Activated CD8-positive, alpha-beta T cell treated with anti-CD3 and anti-CD28 coated beads for 36 hours (primary cell): ENCODE measurements at places on chromosomes 4 and X. TPM values are rescaled to one million over a fixed set of nuclear protein-coding genes. Genes with fewer than 3 reads are reported as not detected.
A peak's percentile ranks its signal among the peaks of the same experiment; 100 is the strongest.

DNA sequence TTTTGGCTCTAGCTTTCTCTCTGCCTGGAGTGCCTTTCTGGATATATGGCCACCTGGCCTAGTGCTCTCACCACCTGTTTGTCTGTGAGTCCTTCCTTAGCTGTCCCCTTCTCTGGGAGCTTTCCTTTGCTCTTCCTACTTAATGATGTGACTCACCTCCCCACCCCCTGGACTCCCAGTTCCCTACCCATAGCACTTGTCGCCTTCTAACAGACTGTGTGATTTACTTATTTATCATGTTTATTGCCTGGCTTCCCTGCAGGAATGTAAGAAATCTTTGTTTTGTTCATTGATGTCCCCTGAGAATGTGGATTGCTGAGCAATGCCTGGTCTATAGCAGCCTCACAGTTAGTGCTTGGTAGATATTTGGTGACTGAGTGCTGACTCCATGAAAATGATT, 18.9 kb downstream of the ADD1 start:
- DNase-seq, result no peak

DNA sequence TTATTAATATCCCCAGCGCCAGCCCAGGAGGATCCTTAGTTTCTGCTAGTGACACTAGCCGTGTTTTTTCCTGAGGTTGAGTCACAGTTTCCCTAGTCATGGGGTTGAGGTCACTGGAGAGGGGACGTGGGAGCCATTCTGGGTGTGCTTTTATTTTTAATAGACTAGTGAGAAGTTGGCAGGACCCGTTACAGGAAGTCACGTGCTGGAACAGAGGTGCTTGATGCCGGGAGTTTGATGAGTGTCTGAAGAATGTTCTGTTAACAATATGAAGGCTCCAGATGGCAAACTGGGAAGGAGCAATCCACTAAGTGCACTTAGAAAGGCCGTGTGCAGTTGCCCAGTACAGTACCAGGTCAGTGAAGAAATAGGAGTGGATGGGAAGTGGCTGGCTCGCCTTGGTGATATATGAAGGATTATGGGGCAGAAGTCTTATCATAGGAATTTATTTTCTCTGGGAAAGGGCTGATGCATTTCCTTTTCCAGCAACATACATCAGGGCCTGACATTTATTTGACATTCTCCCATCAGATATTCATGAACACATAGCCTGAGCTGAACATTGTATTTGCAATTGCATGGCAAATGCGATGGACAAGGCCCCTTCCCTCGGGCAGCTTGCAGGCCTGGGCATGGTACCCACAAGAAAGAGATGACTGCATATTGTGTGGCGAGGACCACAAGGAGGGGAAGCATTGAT, 291.8 kb downstream of the FBXW7 start:
- peak; percentile 19 for DNase-seq

GRCh38 chr4:92014067-92014466, 289.7 kb upstream of the GRID2 start:
- DNase-seq, result no peak

DNA sequence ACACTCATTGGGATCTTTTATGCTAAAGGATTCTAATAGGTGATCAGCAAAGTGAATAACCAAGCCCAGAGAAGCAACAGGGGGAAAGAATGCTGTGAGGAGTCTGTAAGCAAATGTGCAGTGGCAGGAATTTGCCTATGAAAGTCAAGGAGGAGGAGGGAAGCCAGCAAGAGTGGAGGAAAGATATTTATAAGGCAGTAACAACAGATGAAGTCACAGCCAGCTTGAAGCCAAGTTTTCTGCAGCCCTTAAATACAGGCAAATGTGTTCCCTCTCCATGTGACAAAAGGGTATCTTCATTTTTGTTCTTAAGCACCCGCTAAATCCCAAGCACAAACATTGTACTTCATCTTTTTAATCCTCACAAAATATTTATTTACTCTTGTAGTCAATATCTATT, 275.0 kb upstream of the CLNK start:
- DNase-seq, result no peak

- no peak for DNase-seq
Measured at GRCh38 chr4:82753238-82753637, 45.4 kb downstream of the SCD5 start.

DNA sequence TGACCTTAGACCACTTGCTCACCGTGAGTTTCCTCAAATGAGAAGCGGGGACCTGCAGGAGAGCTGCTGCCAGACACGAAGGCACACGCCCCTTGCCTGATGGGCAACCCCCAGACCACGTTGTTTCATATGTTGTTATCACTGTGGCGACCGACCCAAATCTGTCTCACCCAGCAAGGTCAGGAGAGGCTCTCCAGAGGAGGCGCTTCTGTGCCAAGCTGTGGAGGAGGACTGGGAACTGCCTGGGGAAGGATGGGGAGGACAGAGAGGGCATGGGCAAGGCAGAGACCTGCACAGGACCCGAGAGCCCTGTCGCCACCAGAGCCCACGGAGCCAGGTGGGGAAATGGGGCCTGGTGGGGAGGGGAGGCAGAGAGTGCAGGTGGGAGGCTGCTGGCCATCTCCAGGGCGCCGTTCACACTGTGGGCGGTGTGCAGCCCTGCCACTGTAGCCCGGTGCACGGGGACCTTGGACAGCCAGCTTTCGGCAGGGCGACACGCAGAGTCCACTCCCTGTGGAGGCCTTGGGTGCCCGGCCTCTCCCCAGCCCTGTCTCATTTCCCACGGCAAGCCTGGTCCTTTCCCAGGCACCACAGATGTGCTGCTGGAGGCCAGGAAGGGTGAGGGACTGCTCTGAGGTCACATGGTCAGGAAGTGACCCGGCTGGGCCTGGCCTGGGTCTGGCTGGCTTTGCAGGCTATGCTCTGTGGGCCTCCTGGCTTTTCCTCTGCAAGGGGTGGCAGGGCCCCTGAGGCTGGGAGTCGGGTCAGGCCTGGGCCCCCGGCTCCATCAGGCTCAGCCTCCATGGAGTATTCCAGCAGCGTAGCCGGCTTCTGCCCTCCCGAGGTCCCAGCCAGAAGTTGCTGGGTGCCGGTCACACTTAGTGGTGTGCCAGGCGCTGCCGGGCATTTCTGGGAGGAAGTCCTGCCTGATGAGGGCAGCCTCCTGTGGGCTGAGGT, 3.2 kb downstream of the HTRA3 start:
- no peak for DNase-seq

DNA sequence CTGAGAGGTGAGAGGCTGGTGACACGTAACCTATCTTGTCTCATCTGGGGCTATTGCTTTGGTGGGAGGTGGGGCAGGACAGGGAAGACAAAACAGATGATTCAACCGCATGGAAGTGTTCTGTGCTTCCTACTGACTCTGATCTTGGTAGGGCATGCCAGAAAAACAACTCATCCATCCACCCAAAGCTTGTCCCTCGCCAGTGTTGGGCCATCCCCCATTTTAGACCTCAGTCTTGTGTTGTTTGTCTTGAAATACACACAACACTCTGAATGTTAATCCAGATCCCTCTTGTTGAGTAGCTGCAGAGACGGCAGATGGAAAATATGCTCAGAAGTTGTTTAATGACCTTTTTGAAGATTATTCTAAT, 377 bp downstream of the CHRNA9 start:
- DNase-seq, result no peak

GRCh38 chr4:80420638-80421037, 85.1 kb downstream of the CFAP299 start:
- DNase-seq, result no peak

- DNase-seq, result no peak
Measured at GRCh38 chrX:22760513-22761057, 239.2 kb upstream of the DDX53 start.

- DNase-seq, result no peak
Measured at GRCh38 chr4:124515591-124515990, 196.9 kb downstream of the ANKRD50 start.

DNA sequence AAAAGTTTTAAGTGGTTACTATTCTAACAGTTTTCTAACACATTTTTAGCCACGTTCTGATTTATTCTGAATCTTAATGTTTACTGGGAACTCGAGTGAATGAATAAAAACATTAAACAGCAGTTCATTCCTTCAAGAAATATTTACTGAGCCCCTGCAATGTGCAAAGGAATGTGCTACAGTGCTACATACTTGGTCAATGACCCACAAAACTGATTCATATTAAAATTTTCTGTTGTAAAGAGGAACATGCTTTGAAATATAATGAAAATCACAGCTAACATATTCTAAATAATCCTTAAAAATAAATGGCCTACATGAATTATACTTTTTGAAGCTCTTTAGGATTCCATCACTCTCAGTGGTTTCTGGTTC, 78.7 kb downstream of the ARAP2 start:
- DNase-seq, result no peak

DNA sequence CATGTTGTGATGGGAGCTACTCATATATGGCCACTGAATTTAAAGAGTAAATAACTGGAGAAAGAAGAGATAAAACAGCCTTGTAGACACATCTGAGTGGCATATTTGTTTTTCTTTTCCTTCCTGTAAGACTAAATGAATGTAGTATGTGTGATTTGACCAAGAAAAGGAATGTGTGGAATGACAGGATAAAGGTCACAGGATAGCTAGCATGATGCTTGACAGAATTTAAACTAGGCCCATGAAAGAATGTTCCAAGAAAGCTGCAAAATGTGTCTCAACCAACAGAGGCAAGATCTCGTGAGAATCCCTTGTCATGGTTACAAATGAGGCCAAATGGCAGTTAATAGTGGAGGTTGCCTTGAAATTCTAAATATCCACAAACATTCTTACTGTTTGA, 137.0 kb downstream of the KCNIP4 start:
- no peak for DNase-seq

DNA sequence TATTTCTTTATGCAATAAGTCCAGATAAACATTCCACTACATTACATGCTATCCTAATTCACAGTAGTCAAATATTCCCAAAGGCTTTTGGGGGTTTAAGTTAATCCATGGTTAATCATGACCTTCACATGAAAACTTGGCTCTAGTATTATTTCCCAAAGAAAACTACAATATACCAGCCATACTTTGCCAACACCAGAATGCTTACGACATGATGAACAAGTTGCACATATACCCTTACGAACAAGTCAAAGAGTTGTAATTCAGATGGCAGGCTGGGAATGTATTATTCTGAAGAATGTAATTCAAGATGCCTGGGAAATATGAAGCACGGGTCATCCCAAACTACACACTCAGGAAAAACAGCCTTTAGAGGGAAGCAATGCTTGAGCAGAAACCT, 499.6 kb downstream of the PPARGC1A start:
- no peak for DNase-seq

DNA sequence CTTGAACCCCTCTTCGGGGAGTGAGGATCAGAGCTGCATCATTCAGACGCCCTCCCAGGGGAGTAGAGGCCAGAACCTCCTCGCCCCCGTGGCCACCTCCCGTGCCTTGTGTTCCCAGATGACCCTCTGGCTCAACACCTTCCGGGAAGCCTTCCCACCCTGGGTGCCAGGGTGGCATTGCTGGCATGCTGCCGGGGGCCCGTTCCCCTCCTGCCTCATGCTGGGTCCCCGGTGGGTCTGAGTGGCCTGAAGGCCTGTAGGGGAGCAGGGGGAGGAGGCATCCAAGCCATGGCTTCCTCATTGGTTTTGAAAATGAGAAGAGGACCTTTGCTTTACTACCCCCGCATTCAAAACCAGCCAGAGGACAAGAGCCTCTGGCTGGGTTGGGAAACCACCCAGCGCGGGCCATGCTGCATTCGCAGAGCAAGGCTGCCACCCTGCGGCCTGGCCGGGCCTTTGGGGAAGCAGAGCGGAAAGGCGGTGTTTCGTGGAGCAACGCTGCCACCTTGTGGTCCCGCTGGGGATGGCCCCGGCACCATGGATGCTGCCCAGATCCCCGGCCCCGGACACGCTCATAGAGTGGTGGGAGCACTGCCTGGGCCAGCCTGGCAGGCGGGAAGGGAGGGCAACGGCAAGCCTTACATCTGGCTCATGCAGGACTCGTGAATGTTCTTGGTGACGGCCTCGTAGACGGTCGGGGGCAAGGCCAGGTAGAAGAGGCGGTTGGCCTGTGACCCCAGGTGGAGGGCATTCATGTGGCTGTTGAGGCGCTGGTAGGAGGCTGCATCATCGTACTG, 11.9 kb downstream of the G6PD start:
- peak; percentile 89 for DNase-seq

- no peak for DNase-seq
Measured at GRCh38 chrX:153883163-153883843, 2.7 kb downstream of the L1CAM start.

DNA sequence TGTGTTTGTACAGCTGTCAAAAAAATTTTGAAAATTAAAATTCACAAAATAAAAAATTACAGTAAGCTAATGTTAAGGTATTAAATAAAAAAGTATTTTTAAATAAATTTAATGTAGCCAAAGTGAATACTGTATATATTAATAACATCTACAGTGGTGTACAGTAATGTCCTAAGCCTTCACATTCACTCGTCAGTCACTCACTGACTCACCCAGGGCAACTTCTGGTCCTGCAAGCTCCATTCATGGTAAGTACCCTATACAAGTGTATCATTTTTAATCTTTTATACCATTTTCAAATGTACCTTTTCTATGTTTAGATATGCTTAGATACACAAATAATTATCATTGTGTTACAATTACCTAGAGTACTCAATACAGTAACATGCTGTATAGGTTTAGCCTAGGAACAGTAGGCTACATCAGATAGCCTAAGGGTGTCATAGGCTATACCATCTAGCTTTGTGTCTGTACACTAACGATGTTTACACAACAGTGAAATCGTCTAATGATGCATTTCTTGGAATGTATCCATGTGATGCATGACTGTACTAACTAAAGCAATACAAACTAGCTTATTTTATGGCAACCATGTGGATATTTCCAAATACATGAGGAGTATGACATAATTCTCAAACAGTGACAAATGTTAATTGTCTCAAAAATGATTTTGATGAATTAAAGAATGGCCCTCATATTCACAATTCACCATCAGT, 13.7 kb downstream of the DDX60 start:
- DNase-seq, result no peak

GRCh38 chr4:185847352-185848097, 35.5 kb upstream of the SORBS2 start:
- no peak for DNase-seq

GRCh38 chr4:54281054-54281766, 52.1 kb downstream of the PDGFRA start:
- DNase-seq, result no peak

- no peak for DNase-seq
Measured at GRCh38 chrX:121832446-121832845, 785.0 kb downstream of the GLUD2 start.

GRCh38 chr4:856225-856901, 30.4 kb upstream of the CPLX1 start:
- DNase-seq, result peak; percentile 33

- DNase-seq, result no peak
Measured at GRCh38 chr4:109553130-109553529, 6.9 kb upstream of the MCUB start.

DNA sequence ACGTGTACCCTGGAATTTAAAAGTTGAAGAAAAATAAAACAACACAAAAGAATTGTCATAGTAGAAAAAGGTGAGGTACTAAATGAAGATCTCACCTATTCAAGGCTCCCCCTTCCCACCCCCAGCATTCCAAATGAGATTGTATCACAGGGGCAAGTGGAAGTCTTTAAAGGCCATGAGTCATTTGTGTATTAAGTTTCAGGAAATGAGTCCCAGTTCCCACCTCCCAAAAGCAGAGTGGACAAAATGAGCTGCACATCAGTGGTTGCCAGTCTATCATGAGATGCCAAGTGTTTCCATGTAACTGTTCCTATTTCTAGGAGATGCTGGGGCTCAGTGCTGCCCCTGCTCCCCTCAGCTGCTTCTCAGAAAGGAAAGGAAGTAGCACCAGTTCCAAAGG, 20.1 kb downstream of the ARHGEF9 start:
- DNase-seq, result no peak

Gene NKX3-2
- not detected for total RNA-seq

Gene CXorf49
- total RNA-seq, result not detected

Gene COPS4
- total RNA-seq, result 38.8 TPM

Gene PABPC1L2B
- total RNA-seq, result not detected

Gene TACC3
- 200 TPM for total RNA-seq

Gene RHOXF1
- total RNA-seq, result not detected

Gene MAGEA2B
- not detected for total RNA-seq

Gene PWWP3B
- not detected for total RNA-seq
